ENCODE measurements at places on chromosomes 7 and 10.

DNA sequence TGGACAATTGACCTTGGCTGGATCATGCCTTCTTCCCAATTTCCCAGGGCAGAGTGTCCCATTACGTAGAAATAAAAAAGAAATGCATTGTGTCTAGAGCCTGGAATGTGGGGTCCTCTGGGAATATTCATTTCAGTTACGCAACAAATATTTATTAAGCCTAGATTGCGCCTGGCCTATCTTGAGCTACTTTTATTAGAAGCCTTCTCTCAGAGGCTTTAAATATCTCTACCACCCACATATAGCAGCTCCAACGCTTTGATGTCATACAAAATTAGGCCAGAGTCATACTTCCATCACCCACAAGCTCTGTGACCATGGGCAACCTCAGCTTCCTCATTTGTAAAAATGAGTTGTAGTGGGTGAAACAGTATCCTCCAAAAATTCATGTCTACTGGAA lies 24.9 kb upstream of the CARD11 start:
- no peak for DNase-seq

GRCh38 chr10:101464599-101464998 lies 110.6 kb downstream of the BTRC start:
- DNase-seq, result no peak

- no peak for DNase-seq
These were observed 251.7 kb downstream of the ZMYND11 start for GRCh38 chr10:386771-387592.

DNA sequence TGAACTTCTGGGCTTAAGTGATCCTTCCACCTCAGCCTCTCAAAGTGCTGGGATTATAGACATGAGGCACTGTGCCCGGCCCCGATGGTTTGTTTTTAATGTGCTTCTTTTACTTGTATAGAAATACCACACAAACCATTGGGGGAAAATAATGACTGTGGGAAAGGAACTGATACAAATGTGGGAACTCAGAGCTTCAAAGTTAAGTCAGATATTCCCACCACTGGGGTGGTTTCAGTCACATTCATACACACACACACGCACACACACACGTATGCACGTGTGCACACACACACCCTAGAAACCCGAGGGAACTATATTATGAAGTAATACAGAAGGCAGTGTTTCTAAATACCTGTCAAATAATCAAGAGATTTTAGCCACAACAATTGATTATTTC lies 17.0 kb downstream of the CPA4 start:
- no peak for DNase-seq

GRCh38 chr7:35714407-35714806 lies 19.5 kb upstream of the HERPUD2 start:
- DNase-seq, result no peak

DNA sequence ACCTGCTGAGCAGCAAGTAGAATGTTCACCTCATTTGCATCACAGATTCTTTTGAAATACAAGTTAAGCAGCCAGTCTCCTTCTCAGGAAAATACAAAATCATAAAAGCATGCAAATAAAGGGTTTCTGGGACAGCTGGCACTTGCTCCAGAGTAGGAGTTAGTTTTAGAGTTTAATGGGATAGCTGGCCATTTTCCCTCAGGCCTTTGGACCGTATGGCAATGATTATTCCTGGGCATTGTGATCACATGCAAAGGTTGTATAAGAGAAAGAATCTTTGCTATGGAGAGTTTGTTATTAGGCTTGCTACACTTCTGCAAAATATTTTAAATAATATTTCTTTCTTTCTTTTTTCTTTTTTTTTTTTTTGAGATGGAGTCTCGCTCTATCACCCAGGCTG lies 240.8 kb downstream of the CDK14 start:
- peak; percentile 76 for DNase-seq

DNA sequence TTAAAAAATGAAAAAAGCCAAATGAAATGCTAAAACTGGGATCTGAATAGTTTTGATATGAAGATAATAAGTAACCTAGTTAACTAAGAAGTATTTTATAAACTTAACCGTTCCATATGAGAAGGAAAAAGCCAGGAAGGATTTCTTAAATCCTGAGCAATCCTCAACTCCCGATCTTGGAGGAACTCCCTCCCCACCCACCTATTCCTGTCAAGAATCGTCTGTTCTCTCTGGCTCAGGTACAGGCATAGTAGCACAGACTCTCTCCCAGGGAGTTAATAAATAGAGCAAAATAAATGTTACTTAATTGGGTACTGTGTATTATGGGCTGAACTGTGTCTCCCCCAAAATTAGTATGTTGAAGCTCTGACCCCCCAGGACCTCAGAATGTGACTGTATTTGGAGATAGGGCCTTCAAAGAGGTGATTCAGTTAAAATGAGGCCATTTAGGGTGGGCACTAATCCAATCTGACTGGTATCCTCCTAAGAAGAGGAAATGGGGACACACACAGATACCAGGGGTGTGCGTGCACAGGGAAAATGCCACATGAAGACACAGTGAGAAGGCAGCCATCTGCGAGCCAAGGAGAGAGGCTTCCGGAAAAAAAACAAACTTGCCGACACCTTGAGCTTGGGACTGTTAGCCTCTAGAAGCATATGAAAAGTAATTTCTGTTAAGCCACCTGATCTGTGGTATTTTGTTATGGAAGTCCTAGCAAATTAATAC lies 28.7 kb downstream of the PUS7 start:
- DNase-seq, result no peak

GRCh38 chr10:107554333-107554732 lies 389.8 kb upstream of the SORCS1 start:
- DNase-seq, result no peak

GRCh38 chr7:111492234-111492633 lies 70.1 kb downstream of the IMMP2L start:
- DNase-seq, result no peak

DNA sequence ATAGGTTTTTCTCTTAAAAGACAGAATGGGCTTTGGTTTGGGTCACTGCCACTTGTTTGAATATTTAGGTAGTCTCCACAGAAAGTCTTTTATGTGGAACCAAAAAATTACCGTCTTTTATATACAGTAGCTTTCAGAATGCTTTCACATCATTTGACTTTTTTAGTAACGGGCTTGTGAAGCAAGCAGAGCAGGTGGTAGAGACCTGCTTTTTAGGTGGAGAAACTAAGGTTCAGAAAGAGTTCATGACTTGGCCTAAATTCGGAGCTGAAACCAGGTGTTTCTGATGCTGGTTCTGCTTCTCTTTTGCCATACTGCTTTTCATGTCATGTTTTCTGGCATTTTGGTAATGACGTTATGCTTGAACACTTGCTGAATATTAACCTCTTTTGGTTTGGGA lies 36.3 kb downstream of the GARS1 start:
- DNase-seq, result no peak
